Muscle of leg (tissue), 16 donors: ENCODE measurements at places on chromosomes 16 and 17. TPM values are rescaled to one million over a fixed set of nuclear protein-coding genes. Genes with fewer than 3 reads are reported as not detected.

Gene RAB11FIP4
- 0.89 TPM for total RNA-seq

Gene CD300E
- 0.09 TPM for total RNA-seq

Gene KRTAP4-6
- not detected for total RNA-seq

Gene TSNAXIP1
- 0.89 TPM for total RNA-seq

Gene KRTAP4-9
- not detected for total RNA-seq

Gene ITGA3
- total RNA-seq: 22.7 TPM

Gene TP53TG3F
- total RNA-seq: not detected

Gene NR1D1
- total RNA-seq: 1.7 TPM

Gene UBB
- 1,782 TPM for total RNA-seq

Gene CYB561
- total RNA-seq: 5.2 TPM
